ENCODE measurements at places on chromosomes 5 and 9. TPM values are rescaled to one million over a fixed set of nuclear protein-coding genes. Genes with fewer than 3 reads are reported as not detected.
A peak's percentile ranks its signal among the peaks of the same experiment; 100 is the strongest.

Gene SLC46A2
- polyA plus RNA-seq: 0.59 TPM

Gene ARID3C
- not detected for polyA plus RNA-seq

Gene CATSPER3
- polyA plus RNA-seq: 0.39 TPM

Gene FRMD3
- 3.1 TPM for polyA plus RNA-seq

Gene ARSI
- 0.30 TPM for polyA plus RNA-seq

DNA sequence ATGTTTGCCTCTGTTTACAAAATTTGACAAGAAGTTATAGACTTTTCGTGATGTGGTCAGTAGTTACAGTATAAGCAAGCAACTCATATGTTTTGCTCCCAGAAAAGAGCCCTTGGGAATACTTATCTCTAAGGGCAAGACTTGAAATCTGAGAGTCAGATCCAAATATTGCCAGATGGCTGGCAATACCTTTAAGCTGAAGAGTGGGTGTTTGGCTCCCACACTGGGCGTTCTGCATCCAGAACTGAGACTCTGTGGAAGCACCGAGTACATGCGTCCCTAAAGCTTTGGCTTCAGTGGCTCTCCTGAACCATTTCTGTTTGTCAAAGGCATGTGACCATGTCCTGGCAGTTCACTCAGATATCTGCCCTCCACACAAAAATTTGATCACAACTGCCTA lies 194.1 kb downstream of the DCP2 start:
- peaks cover 3% of the 10 kb centered on the region for H3K27me3 ChIP-seq
- no peak for DNase-seq
- no peaks in the 10 kb centered on the region for H3K4me1 ChIP-seq
- no peak overlapping the region for H3K4me3 ChIP-seq
- no peaks in the 10 kb centered on the region for H3K36me3 ChIP-seq

- peak within 1 kb of the TSS; percentile 48 for H3K4me3 ChIP-seq
- peak; percentile 91 for DNase-seq
- peak within 1 kb of the TSS; percentile 50 for H3K27ac ChIP-seq
- H3K4me1 ChIP-seq: peaks cover 11% of the 10 kb centered on the region
Measured at GRCh38 chr5:177086654-177087397, at the start of gene FGFR4. Gene FGFR4 (plus strand): TSS chr5:177086915. CDS start chr5:177089603, 2,688 bp downstream.

DNA sequence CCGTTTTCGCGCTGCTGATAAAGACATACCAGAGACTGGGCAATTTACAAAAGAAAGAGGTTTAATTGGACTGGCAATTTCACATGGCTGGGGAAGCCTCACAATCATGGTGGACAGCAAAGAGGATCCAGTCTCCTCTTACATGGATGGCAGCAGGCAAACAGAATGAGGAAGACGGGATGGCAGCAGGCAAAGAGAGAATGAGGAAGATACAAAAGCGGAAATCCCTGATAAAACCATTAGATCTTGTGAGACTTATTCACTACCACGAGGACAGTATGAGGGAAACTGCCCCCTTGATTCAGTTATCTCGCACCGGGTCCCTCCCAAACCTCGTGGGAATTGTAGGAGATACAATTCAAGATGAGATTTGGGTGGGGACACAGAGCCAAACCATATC lies 95.0 kb downstream of the OSTF1 start:
- no peaks in the 10 kb centered on the region for H3K4me1 ChIP-seq
- DNase-seq: no peak
- H3K27ac ChIP-seq: no peak overlapping the region
- no peaks in the 10 kb centered on the region for H3K36me3 ChIP-seq

GRCh38 chr5:74201334-74202081 lies 439.0 kb downstream of the ENC1 start:
- DNase-seq: no peak
- H3K36me3 ChIP-seq: no peaks in the 10 kb centered on the region
- no peak overlapping the region for H3K4me3 ChIP-seq
- H3K27ac ChIP-seq: peak overlapping the region; percentile 6
- no peaks in the 10 kb centered on the region for H3K27me3 ChIP-seq

DNA sequence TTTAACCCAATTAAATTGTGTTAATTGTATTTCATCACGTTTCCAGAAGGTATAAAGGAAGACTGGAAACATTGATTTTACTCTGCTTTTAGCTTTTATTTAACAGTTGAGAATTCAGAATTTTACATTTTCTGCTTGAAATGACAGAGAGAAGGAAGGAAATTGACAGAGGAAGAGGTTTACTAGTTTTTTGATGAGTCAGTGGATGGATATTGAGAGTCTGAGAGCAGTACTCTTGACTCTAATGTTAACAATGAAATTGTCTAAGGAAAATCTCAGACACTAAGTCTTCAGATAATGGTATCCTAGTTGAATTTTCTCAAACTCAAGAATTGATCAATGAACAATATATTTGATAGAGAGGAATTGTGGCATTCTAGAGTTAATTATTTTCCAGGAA lies 60.6 kb downstream of the IPO11 start:
- H3K27me3 ChIP-seq: no peaks in the 10 kb centered on the region
- H3K4me3 ChIP-seq: no peak overlapping the region

GRCh38 chr9:136416914-136417313 lies 6.5 kb downstream of the PMPCA start:
- peaks cover 100% of the 10 kb centered on the region for H3K36me3 ChIP-seq
- no peak overlapping the region for H3K27ac ChIP-seq
- no peaks in the 10 kb centered on the region for H3K27me3 ChIP-seq
- H3K4me1 ChIP-seq: peaks cover 2% of the 10 kb centered on the region
- no peak for DNase-seq

DNA sequence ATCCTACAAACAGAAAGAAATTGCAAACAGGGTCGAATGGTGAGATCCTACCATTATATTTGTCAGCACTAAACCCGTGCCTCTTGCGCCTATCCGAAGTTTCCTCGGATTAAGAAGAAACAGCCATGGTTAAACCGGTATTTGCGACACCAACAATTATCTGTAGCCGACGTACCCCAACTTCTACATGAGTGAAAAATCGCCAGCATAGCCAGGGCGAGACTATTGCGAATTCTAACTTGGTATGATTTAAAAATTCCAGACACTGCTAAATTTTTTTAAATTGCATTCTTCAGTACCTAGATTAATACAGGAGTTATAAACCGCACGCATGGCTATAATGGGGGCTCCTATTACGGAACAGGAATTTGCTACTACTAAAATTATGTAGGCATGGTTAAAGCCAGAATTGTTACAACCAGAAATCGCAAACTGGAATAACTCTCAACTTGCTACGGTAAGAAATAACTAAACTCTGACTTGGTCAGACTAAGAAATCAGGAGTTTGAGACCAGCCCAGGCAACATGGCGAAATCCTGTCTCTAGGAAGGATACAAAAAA lies 25.3 kb upstream of the ANXA2R start:
- H3K27me3 ChIP-seq: no peaks in the 10 kb centered on the region
- DNase-seq: no peak
- peak overlapping the region; percentile 98 for H3K27ac ChIP-seq
- H3K4me1 ChIP-seq: peaks cover 48% of the 10 kb centered on the region
- peak overlapping the region; percentile 66 for H3K4me3 ChIP-seq

- no peak overlapping the region for H3K27ac ChIP-seq
- no peaks in the 10 kb centered on the region for H3K36me3 ChIP-seq
- no peak overlapping the region for H3K4me3 ChIP-seq
- DNase-seq: no peak
- H3K4me1 ChIP-seq: peaks cover 21% of the 10 kb centered on the region
- H3K27me3 ChIP-seq: no peaks in the 10 kb centered on the region
Measured at GRCh38 chr9:69176471-69177171, 2.5 kb downstream of the TJP2 start.

DNA sequence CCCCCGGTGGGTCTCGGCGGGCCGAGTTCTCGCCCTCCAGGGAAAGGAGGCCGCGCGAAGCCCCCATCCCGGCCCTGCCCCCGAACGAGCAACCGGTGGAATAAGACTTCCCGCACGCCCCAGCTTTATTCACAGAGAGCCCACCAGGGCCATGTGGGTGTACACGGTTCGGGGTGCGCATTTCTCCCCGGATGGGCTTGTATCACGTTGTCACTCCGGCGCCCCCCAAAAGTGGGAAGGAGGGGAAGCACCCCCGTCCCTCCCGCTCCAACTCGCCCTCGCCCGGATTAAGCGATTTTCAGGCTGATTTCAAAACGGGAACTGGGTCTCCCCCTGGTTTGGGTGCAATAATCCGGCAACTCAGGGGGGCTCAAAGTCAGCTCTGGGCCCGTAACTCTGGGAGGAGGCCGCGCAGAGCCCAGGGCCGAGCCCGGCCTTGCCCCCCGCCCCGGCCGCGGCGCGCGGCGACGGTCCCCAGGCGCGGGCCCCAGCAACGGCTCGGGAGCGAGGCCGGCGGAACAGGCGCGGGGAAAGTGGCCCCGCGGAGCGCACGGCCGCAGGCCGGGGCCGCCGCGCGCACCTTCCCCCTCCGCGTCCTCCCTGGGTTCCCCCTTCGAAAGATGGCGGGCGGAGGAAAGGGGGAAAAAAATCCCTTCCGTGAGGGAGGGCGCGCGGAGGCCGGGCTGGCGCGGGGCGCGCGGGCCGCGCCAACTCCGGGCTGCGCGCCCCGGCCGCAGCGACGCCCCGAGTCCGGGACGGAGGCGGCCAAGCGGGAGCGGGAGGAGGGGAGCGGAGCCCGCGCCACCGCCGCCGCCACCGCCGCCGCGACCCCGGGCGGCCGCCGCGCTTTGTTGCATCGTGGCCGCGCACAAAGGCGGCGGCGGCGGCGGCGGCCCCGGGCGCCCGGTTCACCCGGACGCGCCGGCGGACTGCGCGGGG lies 644 bp downstream of the BRD3 start:
- peaks cover 15% of the 10 kb centered on the region for H3K4me1 ChIP-seq
- H3K36me3 ChIP-seq: no peaks in the 10 kb centered on the region
- peak overlapping the region; percentile 83 for H3K27ac ChIP-seq
- H3K27me3 ChIP-seq: no peaks in the 10 kb centered on the region

- no peaks in the 10 kb centered on the region for H3K36me3 ChIP-seq
- H3K27me3 ChIP-seq: no peaks in the 10 kb centered on the region
- no peak overlapping the region for H3K4me3 ChIP-seq
- no peak for DNase-seq
- no peak overlapping the region for H3K27ac ChIP-seq
Measured at GRCh38 chr5:81359108-81359507, 34.8 kb downstream of the ACOT12 start.
